ENCODE measurements at places on chromosomes 7 and 10.
A peak's percentile ranks its signal among the peaks of the same experiment; 100 is the strongest.

DNA sequence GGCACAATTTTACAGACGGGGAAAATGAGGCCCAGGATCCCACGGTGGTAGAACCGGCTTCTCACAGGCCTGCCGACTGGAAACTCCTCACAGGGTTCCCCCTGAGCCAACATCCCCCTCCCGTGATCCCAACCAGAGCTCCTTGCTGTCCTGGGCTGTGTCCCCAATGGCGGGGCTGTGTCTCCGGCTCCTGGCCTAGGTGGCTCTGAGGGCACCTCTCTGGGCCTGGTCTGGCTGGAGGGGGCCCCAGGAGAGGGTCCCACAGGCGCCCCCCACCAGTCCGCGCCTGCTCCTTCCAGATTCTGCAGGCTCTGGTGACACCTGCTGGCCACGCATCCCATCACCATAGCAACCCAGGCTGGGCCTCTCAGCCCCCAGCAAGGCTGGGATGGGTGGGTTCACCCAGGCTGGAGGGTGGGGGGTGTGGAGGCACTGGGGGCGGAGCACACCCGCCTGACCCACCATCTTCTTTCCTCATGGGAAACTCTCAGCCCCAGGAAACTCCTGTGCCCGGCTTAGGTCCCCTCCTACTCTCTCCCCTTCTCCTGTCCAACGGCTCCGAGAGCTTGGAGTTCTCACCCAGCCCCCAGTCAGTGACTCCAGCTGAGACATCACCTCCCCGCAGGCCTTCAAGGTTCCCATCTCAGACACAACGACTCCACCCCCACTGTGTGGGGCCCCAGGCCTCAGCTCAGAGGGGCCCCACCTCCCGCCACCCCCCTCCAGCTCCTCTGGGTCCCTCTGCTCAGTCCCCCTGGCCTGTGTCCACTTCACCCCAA is 27.1 kb upstream of the TNRC18 start:
- DNase-seq: peak; percentile 56

DNA sequence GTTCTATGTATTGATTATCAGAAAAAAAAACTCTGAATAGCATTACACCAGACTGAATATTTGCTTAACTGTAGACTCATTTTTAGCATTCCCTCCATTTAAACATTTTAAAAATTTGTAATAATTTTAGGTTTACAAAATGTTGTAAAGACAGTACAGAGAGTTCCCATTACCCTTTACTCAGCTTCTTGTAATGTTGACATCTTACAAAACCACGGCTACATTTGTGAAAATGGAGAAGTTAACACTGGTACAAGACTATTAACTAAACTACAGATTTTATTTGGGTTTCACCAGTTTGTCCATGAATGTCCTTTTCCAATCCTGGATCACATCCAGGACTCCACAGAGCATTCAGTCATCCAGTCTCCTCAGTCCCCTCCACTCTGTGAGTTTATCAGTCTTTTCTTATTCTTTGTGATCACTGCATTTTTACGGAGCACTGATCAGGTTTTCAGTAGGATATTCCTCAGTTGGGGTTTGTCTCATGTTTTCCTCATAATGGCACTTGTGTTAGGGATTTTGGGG is 130.0 kb upstream of the EEPD1 start:
- DNase-seq: no peak

DNA sequence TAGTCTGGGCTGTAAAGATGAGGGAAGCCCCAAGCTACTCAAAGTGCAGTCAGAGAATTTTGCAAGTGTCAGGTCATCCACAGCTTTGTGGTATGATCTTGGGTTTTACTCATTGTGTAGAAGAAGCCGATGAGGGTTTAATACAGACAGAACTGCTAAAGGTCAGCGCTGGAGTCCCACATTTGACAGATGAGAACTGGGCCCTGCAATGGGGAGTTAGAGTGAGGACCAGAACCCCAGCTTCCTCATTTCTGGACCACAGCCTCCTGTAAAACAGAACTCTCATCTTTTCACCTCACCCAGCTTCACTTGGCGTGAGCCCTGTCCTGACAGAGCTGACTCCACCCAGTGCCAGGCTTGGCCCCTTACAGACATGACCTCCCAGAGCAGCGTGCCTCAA is 20.1 kb downstream of the LRRC20 start:
- no peak for DNase-seq

DNA sequence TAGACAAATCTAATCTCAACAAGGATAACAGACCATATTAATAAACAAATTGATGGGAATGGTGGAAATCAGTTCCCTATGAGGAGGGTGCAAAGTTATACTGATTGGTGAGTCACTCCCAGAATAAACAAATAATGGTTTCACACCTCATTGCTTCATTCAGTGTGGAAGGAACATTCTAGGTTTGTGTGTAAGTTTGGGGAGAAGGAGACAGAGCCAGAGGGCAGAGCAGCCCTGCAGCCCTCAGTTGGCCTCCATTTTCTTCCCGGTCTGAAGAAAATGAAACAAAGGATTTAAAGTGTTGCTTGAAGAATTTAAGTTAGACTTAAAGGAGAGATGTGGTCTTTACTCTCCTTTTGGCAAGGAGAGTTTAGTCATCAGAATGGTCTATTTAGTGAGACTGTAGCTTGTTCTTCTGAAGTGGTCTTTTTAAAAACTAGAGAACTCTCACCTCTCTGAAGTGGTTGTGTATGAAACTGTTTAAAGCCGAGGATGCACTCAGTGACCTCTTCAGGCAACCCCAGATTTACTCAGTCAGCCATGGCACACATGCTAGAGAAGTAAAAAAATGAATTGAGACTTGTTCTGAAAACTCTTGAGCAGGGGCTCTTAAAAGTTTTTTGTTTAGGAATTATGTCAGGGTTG is 27.2 kb downstream of the IKZF1 start:
- no peak for DNase-seq

- no peak for DNase-seq
Measured at GRCh38 chr7:1454542-1454941, 4.7 kb downstream of the MICALL2 start.
